ENCODE measurements at places on chromosomes 7 and 10. TPM values are rescaled to one million over a fixed set of nuclear protein-coding genes. Genes with fewer than 3 reads are reported as not detected.

DNA sequence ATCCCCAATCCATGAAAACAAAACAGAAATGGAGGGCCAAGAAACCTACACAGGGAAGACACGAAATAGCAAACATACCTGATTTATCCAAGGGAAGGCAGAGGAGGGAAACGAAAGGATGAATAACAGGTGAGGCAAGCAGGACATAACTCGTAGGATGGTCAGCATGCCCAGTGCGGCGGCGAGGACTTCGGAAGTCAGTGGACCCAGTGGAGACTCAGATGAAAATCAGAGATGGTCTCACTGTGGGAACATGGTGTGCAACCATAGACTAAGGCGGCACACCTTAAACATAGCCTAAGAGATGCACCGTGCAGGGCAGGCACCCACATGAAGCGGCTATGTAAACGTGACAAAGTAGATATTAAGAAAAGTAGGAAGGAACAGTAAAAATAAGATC is 157.5 kb downstream of the MGMT start:
- no peak for DNase-seq

GRCh38 chr7:12945901-12946300 is 258.5 kb downstream of the ARL4A start:
- no peak for DNase-seq

DNA sequence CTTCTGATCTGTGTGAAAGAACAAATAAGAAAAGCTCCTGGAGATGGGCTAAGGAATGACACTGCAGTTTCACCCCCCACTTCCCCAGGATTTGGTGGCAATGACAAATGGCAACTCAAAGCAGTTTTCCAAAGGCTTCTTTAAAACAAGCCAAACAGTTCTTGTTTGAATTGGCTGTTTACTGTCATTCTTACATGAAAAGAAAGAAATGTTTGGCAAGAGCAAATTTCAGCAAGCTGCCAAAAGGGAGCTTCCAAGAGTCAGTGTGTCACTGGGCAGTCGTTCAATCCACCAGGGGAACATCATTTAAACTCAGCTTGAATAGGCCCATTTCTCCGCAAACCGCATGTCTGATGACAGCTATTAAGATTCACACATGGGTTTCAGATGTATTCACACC is 119.0 kb upstream of the RHOBTB1 start:
- no peak for DNase-seq

DNA sequence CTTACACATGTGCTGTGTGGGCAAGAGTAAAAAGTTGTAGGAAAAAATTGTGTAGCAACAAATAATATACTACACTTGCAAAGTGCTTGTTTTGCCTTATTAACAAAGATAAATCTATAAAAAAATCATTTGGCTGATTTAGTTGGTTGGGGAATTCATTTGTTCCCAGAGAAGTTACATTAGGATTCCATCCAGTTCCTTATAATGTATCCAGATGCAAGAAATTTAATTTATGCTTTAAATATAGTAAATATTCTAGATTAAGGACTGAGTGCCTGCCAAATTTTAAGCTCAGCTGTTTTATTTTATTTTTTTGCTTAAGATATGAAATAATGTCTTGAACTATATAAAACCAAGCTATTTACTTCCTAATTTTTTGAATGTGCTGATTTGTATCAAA is 1169.9 kb downstream of the NXPH1 start:
- DNase-seq = no peak

DNA sequence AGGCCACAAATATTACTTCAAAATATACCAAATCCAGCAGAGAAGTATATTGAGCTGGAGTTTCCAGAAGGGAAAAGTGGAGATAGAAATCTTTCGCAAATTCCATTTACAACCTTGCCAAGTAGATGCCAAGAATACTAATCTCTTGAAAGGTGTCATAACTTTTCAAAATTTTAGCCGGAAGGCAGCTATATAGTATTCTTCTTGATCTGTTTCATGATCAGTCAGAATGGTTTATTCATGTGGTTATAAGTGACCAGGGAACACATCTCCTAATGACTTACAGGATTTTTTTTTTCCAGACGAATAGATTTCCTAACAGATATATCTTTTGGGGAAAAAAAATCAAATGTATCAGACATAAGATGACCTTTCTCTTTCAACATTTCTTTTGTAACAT is 270.7 kb downstream of the TSPAN12 start:
- DNase-seq = no peak

DNA sequence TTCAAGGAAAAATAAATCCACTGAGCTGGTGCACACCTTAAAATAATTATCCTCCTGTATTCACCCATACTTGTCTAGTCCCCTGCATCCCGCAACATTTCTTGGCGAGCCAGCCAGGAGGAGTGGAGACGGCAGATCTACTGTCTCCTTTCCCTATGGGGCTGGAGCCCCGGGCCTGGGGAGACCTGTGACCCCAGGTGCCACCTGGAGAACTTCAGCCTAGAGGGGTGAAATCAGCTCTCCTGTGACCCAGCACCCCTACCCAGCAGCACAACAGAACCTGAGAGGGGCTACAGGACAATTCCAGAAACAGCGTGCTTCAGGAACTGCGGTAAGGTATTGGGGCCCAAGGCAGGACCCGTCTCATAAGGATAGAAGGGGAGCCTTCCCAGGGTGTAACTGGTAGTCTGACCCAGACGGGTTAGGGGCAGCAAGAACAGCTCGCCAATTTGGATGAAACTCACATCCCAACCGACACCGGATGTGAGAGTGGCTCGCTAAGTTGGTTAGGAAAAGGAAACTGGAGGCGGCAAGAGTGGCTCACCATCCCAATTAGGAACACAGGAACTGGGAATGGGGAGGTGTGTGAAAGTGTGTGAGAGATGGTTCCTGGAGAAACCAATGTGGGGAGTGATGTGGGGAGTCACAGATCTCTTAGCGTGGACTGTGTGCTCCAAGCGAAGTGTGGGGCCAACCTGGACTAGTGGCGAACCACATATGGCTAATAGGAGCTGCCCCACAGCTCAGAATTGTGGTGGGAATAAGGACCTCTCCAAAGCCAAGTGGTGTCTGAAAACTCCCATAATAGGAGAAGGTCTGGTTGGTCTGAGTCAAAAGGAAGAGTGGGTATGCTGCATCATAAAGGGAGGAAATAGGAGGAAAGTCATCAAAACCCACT is 15.1 kb upstream of the DENND2A start:
- DNase-seq = no peak

The OPALIN gene
- total RNA-seq = not detected

The FGFR2 gene
- total RNA-seq = 30.3 TPM

The IGFBP3 gene
- total RNA-seq = 0.63 TPM

Data from foreskin keratinocyte (primary cell).